ENCODE measurements at places on chromosomes 7 and 10.

DNA sequence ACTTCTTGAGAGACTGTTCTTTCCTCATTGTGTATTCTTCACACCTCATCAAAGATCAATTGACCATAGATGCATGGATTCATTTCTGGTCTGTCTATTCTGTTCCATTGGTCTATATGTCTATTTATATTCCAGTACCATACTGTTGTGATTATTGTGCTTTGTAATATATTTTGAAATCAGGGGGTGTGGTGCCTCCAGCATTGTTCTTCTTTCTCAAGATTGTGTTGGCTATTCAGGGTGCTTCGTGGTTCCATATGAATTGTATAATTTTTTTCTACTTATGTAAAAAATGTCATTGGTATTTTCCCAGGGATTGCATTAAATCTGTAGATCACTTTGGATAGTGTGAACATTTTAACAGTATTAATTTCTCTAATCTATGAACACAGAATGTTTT, 106.5 kb downstream of the EPC1 start:
- DNase-seq: no peak

- no peak for DNase-seq
Observed at GRCh38 chr7:69130396-69130795, 467.9 kb upstream of the AUTS2 start.

DNA sequence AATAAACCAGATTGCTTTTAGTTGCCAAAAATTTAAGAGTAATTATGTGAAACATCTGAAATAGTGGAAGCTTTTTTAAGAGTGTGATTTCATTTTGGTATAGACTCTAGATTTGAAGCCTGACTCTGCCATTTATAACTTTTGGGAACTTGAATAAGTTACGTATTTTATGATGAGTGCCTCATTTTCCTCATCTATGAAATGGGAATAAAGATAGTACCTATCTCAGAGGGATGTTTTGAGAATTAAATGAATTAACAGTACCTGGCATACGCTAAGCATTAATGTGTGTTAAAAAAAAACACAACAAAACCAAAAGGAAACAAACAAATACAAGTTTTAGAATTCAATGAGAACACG, 12.9 kb downstream of the PRKAR2B start:
- DNase-seq: no peak

DNA sequence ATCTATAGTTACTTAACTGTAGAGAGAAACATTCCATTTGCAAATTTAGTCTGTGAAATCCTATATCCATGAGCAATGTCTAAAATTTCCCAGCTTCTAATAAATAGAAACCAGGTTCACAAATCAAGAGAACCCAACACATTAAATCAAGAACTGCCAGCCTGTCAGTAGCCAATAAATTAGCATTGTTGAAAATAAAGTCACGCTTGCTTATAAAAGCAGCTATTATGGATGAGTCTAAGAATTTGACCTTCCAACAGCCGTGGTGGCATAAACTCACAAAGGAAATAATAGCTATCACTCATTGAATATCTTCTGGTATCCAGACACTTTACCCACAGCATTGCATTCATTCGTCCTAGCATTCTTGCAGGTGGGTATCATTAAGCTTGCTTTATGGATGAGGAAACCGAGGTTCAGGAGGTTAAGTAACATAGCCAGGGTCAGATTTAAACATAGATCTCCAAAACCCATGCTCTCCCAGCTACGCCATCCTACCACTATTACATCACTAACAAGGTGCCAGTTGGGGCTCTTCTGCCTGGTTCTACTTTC, 260.1 kb upstream of the YAE1 start:
- DNase-seq: no peak

GRCh38 chr10:52019077-52019555, 295.0 kb upstream of the DKK1 start:
- DNase-seq: no peak

DNA sequence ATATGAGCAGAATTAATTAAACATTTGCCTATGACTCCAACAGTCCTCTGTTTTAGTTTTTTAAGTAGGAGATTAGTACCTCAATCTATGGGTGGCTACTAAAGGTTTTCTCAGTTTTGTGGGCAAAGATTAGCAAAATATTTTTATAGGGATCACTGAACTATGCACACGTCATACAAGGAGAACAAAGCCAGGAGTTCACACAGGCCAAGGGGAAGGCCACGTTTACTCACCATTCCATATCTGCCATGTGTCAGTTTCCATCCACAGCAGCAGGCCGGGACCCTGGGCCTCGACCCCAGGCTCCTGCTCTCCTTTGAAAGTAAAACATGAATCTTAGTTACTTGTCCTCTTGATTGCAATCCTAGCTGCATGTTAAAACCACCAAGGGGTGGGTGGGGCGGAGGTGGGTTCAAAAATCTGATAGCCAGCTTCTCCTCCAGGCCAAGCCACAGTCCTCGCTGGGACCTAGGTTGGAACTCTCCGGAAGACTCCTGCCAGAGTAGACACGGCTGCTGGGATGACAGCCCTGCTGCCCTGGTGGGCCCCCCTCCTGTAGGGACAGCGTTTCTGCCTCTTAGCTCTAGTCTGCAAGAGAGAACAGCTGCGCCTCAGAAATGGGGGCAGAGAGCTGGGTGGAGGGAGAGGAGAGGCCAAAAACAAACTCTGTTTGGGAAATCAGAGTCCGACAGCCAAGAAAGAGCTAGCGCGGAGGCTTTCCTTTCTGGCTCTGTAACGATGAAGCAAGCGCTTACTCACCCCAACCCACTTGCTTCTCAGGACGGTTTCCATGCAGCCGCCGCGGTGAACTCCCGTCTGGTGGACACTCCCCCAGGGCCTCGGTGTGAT, 35.6 kb downstream of the PITRM1 start:
- DNase-seq: no peak

- DNase-seq: no peak
Observed at GRCh38 chr7:124597509-124597908, 168.1 kb downstream of the GPR37 start.

- peak; percentile 11 for DNase-seq
Observed at GRCh38 chr7:132065989-132066603, 509.7 kb upstream of the PODXL start.

- DNase-seq: no peak
Observed at GRCh38 chr10:17244700-17245365, 16.8 kb downstream of the VIM start.

- no peak for DNase-seq
Observed at GRCh38 chr7:76080204-76080603, 32.3 kb downstream of the MDH2 start.

- DNase-seq: no peak
Observed at GRCh38 chr7:37455081-37455480, 6.4 kb upstream of the ELMO1 start.

DNA sequence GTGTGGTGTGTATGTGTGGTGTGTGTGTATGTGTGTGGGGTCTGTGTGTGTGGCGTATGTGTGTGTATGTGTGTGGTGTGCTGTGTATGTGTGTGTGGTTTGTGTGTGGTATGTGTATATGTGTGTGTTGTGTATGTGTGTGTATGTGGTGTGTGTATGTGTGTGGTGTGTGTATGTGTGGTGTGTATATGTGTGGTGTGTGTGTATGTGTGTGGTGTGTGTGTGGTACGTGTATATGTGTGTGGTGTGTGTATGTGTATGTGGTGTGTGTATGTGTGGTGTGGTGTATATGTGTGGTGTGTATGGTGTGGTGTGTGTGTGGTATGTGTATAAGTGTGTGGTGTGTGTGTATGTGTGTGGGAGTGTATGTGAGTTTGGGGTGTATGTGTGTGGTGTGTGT, 428.7 kb downstream of the PAXIP1 start:
- no peak for DNase-seq

GRCh38 chr10:16644146-16644545, 122.5 kb upstream of the C1QL3 start:
- DNase-seq: peak; percentile 19

DNA sequence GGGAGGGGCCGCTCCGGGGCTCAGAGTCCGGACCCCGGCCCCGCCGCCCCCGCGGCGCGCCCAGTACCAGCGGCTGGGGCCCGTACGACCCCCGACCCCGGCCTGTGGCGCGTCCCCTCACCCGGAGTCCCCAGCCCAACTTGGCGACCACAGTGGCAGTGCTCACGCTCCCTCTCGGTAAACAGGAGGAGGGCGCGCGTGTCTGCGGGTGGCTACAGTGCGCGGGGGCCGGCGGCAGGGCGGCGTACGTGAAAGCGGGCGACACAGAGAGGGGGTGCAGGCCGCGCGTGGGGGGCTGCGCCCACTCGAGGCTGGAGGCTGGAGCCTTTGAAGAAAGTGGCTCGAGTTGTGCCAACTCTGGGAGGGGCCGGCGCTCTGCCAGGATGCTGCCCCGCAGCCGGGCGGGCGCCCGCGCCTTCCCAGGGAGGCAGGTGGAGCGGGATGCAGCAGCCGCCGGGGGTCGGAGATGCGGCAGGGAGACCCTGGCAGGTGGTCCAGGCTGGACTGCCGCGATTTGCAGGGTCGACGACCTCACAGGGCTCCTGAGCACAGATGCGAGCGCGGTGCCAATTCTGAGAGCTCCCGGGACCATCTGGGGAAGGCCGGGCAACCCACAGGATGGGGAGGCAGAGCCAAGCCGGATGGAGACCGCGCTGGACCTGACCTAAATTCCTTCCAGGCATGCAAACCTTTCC, 655 bp downstream of the PTPRE start:
- no peak for DNase-seq

- no peak for DNase-seq
Observed at GRCh38 chr10:133158437-133158755, 1.6 kb upstream of the KNDC1 start.

GRCh38 chr10:70306886-70307520, 23.2 kb upstream of the NPFFR1 start:
- DNase-seq: no peak

GRCh38 chr10:62638062-62638477, 166.4 kb upstream of the ADO start:
- DNase-seq: peak; percentile 11

GRCh38 chr10:63585041-63585440, 63.8 kb downstream of the REEP3 start:
- DNase-seq: no peak

- no peak for DNase-seq
Observed at GRCh38 chr7:100855515-100855914, 3.0 kb downstream of the SLC12A9 start.

- DNase-seq: no peak
Observed at GRCh38 chr7:13421776-13422175, 567.7 kb downstream of the ETV1 start.

GRCh38 chr10:88754287-88754686, 5.5 kb upstream of the LIPN start:
- peak; percentile 53 for DNase-seq

DNA sequence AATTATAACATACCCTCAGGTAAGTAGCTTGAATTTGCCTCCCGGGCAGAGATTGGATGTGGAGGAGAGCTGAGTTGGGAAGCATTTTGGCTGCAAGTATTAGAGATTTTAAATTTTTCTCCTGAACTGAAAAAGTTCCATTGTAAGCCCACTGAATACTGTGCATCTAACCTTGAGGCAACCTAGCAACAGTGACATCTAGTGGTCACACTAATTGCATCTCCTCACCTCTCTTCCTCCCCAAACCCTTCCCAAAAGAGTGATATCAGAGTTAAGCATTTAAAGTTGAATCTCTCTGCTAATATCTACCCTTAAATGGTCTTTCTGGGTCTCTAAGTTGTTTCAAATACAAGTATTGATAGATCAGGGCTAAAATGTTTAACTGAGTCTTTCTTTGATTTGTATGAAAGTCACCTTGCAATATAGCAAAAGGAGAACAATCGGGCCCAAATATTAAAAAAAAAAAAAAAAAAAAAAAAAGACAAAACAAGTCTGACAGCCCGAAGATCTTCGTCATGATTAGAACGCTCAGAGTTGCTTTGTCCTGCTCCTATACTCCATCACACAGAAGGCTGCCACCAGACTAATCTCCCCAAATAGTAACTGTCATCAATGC, 40.4 kb upstream of the DLX5 start:
- DNase-seq: peak; percentile 39

GRCh38 chr7:157547611-157548010, 210.8 kb downstream of the DNAJB6 start:
- DNase-seq: no peak

DNA sequence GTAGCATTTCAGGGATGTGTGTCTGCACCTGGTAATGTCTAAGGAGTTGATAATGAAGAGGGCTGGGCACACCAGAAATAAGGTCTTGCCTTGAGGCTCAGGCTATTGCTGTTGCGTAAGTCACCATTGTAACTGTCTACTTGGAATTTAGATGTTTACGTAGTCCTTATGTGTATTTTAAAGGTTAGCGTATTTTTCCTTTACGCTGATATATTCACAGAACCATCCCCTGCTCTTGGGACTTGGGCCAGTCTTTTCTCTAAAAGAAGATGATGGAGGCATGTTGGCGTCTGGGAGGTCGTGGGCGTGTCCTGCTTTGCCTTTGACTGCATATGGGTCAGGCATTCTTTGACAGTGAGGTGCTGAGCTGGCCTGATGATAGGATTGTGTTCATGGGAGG, 14.7 kb downstream of the WDR37 start:
- peak; percentile 37 for DNase-seq

- DNase-seq: no peak
Observed at GRCh38 chr10:990808-991207, 2.6 kb downstream of the GTPBP4 start.

- DNase-seq: no peak
Observed at GRCh38 chr10:77493239-77493806, 144.3 kb downstream of the KCNMA1 start.

DNA sequence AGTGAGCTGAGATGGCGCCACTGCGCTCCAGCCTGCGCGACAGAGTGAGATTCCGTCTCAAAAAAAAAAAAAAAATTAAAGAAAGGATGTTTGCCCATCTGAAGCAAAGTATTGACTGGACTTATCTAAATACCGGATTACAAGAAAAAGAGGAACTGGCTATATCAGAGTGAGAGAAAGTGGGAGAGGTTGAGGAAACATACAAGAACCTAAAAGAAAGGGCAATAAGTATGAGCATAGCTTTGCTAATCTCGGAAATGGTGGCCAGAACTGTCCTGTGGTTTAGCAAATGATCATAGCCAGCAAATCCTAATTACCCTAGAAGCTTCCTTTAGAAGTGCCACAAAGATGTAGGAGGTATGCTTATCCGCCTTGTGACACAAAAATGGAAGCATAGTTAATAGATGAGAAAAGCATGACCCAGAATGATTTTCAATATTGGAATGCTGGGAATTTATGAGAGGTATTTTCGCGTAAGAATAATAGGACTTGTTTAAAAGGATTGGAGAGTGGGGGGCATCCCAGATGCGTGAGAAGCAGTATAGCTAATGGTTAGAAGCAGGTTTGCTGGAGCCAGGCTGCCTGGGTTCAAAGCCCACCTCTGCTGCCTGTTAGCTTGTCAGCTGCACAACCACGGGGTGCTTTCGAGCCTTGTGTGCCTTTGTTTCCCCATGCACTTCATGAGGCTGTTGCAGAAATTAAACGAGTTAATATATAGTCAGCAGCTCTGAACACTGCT, 1.2 kb upstream of the GTPBP4 start:
- DNase-seq: peak; percentile 58

GRCh38 chr10:110946496-110946895, 27.1 kb downstream of the SHOC2 start:
- DNase-seq: no peak

GRCh38 chr7:117011419-117012260, 58.3 kb downstream of the ST7 start:
- DNase-seq: no peak

Measured in brain microvascular endothelial cell (primary cell).